ENCODE measurements at places on chromosomes 7 and 10.

GRCh38 chr7:22166928-22167327, 190.0 kb downstream of the RAPGEF5 start:
- DNase-seq, result no peak

DNA sequence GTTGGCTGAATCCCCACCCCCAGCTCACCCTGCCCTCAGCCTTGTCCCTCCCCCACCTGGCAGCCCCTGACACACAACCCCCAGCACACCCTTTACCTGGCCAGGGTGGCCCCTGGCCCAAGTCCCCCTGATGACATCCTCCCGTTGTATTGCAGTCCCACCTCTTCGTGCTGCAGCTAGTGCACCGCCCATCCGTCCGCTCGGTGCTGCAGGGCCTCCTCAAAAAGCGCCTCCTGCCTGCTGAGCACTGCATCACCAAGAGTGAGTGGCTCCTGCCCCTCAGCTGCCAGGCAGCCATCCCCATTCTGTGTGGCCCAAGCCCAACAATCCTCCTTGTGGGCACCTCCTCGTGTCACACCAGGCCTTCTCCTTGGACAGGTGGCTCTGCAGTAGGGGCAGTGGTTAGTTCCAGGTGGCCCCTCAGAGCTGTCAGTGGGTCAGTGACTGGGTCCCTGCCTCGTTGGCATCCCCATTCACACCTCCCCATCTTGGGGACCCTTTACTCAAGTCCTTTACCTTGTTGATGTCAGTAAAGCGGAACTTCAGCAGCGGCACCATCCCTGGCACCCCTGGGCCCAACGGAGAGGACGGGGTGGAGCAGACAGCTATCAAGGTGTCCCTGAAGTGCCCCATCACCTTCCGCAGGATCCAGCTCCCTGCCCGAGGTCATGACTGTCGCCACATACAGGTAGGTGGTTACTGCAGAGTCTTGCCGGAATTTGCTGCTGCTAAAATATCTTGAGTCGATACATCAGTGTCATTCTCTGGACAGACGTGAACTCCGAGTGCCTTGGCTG, 14.3 kb downstream of the ZMIZ2 start:
- DNase-seq, result no peak

GRCh38 chr10:2837674-2838073, 229.7 kb upstream of the PFKP start:
- no peak for DNase-seq

DNA sequence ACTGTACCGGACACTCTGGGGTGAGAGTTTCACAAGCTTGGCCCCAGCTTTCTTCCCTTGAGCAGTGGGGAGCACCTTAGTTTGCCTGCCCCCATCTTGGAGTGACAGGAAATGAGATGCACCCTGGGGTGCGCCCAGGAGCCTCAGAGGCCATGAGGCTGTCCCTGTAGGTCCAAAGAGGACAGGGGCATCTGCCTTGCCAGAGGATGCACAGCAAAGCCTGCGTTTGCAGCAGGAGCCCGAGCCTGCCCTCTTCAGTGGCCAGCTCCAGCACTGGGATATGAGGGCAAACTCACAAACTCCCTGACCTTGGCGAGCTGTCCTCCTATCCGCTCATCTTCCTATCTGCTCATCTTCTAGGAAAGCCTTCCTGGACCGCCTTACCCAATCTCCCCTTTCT, 79.5 kb downstream of the PROSER2 start:
- no peak for DNase-seq

DNA sequence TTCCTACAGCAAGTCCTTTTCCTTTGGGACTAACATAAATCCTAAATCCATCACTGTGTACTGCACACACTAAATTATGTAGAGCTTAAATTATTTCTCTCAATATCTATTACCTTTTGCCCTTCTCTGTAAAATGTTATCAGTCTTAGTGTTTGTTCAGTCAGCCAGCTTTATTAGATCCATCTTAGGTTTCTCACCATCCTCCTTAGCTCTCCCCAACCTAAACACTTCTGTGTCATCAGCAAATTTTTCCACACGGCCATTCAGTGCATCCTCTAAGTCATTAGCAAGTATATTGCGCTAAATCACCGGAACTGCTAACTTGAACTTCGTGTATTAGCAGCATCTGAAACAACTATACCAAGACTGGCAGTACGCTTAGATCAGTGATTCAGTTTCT, 142.1 kb upstream of the ZNF438 start:
- DNase-seq, result no peak

- DNase-seq, result no peak
Measured at GRCh38 chr7:29499932-29500331, 63.7 kb upstream of the PRR15 start.

DNA sequence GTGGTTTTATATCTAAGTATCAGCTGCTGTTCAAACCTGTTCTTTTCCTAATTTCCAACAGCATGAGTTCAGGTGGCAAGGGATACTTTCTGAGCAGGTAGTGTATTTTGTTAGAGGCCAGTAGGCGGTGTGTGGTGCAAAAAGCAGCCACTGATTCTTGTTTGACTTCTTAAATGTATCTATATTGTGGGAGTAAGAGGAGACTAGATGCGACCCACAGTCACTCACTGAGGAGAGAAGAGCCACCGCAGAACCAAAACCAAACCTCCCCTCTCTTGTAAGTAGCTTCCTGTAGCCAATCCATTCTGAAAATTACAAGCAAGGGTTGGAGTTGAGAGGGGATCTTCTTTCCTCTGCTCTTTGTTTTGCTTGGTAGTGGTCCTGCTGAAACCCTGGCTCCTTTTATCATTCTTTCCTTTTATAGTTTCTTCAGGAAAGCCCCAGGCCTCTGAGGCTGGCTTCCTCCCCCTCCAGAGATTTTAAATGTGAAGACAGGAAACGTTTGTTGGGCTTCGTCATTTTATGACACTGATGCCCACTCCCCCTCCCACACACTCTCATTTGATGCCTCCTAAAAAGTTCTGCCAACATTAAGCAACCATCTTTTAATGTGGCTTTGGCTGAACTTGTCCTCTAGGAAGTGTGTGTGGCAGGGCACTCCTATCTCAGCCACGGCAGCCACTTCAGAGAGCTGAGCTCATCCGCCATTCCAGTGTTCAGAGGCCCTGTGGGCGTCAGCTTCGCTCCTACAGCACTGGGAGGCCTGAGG, 566.0 kb downstream of the SUGCT start:
- no peak for DNase-seq

GRCh38 chr7:76377186-76377918, 18.6 kb upstream of the YWHAG start:
- DNase-seq, result no peak

GRCh38 chr7:46449743-46450142, 528.7 kb upstream of the IGFBP3 start:
- no peak for DNase-seq

GRCh38 chr10:59898125-59898835, 8.1 kb downstream of the CCDC6 start:
- DNase-seq, result no peak
